ENCODE measurements at places on chromosomes 3 and 15.

DNA sequence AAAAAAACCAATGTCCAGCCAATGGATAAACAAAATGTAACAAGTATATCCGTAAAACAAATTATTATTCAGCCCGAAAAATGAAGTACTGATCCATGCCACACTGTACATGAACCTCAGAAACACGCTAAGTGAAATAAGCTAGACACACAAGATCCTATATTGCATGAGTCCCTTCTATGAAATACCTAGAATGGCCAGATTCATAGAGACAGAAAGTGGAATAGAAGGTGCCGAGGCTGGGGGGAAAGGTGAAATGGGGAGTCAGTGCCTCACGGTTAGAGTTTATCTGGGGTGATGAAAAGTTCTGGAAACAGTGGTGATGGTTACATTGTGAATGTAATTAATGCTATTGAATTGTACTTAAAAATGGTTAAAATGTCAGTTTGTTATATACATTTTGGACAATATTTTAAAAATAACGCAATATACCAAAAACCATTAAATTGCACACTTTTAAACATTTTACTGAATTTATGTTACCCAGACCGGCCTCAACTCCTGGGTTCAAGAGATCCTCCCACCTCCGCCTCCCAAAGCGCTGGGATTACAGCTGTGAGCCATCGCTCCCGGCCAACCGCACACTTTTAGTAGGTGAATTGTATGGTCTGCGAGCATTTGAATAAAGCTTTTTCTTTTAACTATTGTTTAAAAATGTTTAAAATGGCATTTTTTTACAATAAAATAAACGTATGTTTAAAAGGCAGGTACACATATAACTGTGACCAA, 2.1 kb downstream of the RNF168 start:
- no peak for DNase-seq

DNA sequence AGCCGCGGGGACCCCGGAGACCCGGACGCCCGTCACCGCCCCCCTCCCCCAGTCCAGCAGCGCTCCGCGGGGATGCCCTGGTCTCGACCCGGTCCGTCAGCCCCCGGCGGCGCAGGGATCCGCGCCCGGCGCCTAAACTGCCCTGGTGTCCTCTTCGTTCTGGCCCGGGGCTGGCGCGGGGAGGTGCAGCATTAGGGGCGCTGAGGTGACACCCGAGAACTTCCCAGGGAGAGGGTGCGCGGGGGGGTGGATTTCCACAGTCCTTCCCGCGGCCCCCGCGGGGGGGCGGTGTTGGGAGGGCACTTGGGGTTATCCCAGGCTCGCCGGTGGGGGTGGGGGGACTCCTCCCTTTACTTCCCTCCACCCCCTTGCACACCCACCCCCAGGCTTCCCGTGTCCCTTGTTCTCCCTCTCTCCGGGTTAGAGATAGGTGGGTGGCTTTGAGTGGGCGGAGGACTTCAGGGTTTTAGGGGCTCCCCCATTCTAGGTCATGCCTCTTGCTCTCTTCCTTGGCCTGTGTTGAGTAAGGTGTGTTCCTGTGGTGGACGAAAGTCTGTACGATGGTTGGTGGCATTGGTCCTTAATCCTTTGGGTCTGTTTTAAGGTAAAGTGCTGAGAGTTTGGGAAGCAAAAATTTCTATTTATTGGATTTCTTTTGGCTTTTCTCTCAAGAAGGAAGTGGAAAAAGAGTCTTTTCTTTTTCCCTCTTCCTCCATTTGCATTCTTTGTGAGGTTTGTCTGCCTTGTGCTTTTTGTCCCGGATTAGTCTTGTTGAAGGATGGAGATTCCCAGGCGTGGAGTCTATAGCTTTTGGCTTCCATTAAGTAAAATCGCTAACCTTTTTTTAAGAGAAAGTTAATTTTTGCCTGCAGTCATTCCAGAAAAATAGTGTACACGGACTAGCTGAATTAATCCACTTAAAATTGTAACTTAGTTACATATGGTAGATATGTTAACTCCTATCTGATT, 811 bp downstream of the SKIL start:
- DNase-seq: peak; percentile 88

GRCh38 chr3:32989171-32989570, 37.7 kb downstream of the CCR4 start:
- DNase-seq: no peak

- DNase-seq: no peak
Observed at GRCh38 chr15:45747426-45747825, 112.6 kb downstream of the SQOR start.

DNA sequence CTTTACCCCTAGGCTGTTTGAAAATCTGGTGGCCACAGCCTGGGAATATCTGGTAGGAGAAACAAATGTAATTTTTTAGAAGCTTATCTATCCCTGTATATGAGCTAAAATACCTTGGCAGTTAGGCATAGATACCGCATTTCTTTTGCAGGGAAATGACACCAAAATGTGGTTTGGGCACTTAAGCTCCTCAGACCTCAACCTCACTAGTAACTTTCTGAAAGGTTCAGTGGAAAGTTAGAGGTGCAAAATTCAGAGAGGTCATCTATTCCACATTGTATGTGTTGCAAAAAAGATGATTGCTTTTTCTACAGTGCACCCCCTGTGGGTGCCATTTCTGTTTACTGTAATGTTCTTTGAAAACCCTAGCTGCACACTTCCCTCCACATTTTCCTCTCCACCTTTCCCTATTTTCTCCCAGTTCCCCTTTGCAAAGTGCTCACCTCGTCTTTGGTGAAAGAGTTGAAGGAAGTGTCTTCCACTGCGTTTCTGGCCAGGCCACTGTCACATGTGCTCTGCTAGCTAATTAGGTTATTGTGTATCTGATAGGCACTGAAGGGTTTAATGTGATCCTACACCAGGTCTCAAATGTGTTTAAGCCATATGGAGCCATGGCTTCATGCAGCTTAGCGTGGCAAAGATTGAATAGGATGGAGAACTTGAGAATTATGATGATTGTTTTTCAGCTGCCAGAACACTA, 1.3 kb downstream of the SACM1L start:
- no peak for DNase-seq

DNA sequence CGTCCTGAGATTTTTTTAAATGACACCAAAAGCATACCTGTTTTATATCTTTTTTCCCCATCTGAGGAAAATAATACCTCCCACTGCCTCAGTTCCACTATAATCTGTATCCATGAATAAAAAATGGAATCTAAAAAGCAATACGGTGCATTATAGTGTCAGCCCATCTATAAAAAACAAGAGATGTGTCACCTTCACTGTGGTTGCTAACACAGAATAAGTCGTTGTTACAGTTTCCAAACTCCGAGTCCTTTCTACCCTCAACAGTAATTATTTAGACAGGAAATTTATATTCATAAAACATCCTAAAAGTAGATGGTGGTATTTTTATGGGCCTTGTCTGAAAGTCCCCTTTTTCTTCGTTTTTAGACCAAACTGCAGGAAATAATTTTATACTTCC, 19.4 kb downstream of the RFTN1 start:
- no peak for DNase-seq

GRCh38 chr15:47750740-47751262, 33.5 kb downstream of the SEMA6D start:
- DNase-seq: no peak

GRCh38 chr3:172034786-172035685, 4.3 kb upstream of the FNDC3B start:
- no peak for DNase-seq

DNA sequence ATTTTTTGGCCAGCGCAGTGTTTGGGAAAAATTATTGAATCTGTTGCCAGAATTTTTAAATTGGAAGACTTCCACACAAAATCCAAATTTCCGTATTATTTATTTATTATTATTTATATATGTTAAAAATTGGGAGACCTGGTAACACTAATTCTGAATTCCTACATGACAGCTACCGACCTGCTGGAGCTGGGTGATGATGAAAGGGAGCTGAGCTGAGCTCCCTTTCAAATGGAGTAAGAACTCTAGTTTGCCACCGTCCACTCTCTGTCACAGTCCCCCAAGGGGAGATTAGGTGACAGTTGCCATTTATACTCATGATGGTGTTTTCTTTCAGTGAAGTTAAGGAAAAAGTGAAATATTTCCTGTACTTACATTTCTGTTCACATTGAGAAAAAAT, 1.4 kb downstream of the CRTC3 start:
- DNase-seq: no peak

DNA sequence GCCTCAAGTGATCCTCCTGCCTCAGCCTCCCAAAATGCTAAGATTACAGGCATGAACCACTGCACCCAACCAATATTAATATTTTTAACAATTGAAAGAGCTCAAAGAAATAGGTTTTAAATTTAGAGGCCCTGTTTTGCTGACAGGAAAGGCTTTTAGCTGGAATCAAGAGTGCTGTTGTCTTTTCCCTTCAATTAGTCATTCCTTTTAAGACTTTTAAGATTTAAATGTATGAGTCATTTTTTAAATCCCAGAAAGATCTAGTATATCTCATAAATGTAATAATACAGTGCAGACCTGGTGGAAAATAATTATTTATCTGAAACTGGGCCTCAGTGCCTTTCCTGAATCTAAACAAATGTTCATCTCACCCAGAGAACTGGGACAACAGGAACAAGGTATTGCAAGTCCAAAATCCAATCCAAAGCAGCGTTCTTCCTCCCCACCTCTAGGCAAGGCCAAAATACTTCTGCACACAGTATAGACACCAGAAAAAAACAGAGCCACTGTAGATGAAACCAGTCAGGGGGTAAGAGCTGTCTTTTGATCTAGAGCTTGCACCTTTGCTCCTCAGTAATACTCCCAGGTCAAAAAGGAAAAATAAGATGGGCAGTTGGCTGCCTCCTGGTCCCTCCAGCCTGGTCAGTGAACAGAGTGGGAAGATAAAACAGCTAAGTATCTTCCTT, 14.4 kb downstream of the AGTR1 start:
- DNase-seq: no peak

- no peak for DNase-seq
Observed at GRCh38 chr15:27807335-27807734, 291.8 kb downstream of the OCA2 start.

DNA sequence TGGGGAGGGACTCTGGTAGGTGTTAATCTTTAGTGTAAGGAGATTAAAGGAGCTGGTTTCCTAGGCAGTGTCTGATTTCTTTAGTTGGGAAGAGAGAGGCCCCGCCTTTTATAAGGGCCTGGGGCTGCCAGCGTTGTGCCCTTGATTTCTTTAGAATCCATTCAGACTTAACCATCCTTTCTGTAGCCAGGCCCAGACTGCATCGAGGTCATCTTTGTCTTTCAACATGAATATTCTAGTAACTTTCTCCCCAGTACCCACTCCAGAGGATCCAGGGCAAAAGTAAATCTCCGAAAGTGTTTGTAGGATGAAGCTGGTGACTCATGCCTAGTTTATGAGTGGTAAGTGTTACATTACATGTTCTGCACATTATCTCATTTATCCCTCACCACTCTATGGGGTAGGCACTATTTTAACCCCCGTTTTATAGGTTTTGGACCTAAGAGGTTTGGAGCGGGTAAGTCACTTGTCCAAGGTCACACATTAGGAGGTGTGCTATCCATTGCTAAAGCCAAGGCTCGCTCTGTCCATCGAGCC, 11.8 kb upstream of the USP3 start:
- DNase-seq: peak; percentile 2

DNA sequence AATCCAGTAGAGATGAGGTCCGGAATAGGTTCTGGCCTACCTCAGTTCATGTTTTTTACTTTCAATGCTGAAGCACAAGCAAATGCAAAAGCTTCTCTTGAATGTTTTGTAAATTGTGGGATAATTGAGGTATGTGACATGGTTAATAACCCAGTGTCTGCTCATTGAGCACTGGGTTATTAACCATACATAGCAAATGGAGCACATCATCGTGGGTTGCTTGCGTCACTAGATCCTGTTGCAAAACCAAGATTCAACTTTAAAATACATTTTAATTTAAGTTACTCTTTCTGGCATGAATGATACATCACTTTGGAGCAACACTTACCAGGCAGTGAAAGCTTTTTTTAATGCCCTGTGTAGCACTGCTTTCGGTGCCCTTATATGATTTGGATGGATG, 165.6 kb downstream of the IGF1R start:
- DNase-seq: no peak

- DNase-seq: no peak
Observed at GRCh38 chr3:159584421-159584820, 404.2 kb upstream of the IL12A start.

- no peak for DNase-seq
Observed at GRCh38 chr3:22907161-22907780, 295.9 kb upstream of the UBE2E2 start.

DNA sequence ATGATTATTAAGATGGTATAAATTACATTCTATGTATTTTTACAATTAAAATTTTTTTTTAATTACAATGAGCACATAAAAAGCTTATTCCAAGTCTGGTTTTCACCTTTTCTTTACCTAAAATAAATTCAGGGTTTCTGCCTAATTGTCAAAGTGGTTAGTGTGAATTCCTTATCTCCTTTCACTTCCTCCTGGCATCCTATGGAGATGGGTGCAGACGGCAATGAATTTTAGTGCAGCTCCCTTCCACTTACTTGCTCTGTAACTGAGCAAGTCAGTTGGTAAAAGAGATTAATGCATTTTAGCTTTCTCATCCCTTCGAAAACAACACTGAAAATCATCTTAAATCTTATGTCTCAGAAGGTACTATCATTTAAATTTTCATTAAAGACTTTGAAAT, 13.1 kb downstream of the HDGFL3 start:
- DNase-seq: no peak

GRCh38 chr3:39907981-39908380, 98.6 kb downstream of the MYRIP start:
- DNase-seq: peak; percentile 81

DNA sequence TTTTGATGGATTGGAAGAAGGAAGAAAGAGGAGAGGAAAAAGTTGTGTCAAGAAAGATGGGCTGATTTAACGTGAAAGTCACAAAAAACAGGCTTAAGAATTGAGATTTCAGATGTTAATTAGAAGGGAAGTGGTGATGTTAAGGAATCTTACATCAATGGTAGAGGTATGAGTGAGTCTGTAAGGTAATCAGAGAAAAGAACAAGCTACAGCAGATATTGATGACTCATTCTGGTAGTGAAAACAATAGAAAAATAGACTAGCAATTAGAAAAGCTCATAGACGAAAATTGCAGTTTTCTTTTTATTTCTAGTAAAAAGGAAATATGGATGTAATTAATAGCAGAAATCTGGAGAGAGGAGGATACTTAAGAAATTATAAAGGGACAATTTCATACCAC, 559.6 kb downstream of the MCTP2 start:
- no peak for DNase-seq

GRCh38 chr15:58788056-58788710, 17.1 kb downstream of the MINDY2 start:
- no peak for DNase-seq
